Posterior vena cava (tissue), 2 donors: ENCODE measurements at places on chromosomes 1 and 21. TPM values are rescaled to one million over a fixed set of nuclear protein-coding genes. Genes with fewer than 3 reads are reported as not detected.

CDK18 gene
- 5.8 TPM for total RNA-seq

NBPF4 gene
- not detected for total RNA-seq

TSTD1 gene
- 12.5 TPM for total RNA-seq

ANKRD65 gene
- total RNA-seq, result 2.4 TPM

GRCh38 chr1:204599098-204599497, 82.9 kb downstream of the MDM4 start:
- peak; percentile 36 for DNase-seq

- no peak for DNase-seq
Measured at GRCh38 chr1:16174886-16175598, 19.2 kb upstream of the EPHA2 start.

DNA sequence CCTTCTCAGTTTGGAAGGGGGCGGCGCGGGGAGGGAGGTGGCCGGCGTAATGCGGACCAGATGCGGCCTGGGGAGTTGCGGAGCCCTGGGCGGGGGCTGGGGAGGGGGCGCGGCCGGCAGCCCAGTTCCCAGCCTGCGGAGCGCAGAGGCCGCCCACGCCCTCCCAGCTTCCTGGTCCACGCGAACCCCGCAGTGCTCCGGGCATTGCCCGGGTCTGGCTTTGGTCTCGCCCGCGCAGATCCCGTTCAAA, 695 bp downstream of the DMBX1 start:
- DNase-seq, result no peak

- DNase-seq, result no peak
Measured at GRCh38 chr1:6700853-6701436, 671 bp downstream of the DNAJC11 start.

DNA sequence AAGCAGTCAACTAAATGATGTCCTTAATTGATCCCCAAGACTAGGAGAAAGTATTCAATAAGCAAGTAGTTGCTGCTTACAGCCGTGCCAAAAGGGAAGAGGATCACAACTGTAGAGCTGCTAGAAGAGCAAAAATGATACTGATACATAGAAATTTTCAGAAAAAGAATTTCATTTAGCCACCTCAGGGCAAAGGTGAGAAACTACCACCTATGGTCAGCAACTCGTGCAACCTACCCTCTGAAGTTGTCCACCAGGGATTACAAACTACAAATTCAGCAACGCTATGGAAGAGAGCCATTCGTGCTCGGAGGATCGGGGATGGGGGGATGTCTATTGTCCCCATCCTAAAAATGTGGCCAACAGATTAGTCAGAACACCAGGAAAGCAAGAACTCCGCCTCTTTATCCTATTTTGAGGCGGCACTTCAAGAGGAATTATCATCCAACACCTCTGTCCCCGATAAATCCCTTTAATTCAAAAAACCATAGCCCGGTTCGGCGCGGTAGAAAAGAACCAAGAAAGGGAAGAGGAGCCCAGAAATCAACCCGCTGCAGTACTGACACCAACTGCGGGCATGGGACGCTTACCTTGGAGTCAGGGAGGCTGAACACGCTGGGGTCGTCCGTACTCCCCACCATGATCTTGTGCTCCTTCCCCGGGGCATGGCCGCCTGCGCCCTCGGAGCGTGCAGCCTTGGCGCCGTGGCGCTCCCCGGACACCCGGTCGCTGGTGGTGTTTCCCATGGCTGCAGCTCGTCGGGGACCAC, 687 bp downstream of the PRKAB2 start:
- DNase-seq, result no peak

- no peak for DNase-seq
Measured at GRCh38 chr1:109294481-109294880, 11.5 kb upstream of the PSRC1 start.
